Naive thymus-derived CD4-positive, alpha-beta T cell (primary cell): ENCODE measurements at places on chromosomes 7 and 10.

- no peak for DNase-seq
These were observed 213.0 kb downstream of the PTPRN2 start for GRCh38 chr7:158374586-158374985.

DNA sequence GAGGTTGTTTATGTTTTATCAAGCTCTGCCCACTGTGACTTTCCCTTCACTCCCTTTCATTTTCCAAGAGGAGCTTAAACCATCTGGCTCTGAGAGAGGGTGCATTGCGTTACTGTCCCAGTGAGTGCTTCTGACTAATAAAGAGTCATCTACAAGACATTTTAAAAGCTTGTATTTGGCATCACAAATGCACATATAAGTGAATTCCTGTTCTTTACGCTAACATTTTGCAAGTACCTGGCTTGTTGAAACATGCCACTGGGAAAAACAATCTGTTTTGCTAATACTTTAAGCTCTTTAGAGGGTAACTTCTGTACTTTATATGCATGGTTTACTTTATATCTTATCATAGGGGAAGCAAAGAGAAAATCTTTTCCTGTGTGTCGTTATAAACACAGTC, 534.6 kb upstream of the POM121L12 start:
- no peak for DNase-seq

GRCh38 chr7:86939197-86939814, 120.1 kb downstream of the ELAPOR2 start:
- peak; percentile 30 for DNase-seq

DNA sequence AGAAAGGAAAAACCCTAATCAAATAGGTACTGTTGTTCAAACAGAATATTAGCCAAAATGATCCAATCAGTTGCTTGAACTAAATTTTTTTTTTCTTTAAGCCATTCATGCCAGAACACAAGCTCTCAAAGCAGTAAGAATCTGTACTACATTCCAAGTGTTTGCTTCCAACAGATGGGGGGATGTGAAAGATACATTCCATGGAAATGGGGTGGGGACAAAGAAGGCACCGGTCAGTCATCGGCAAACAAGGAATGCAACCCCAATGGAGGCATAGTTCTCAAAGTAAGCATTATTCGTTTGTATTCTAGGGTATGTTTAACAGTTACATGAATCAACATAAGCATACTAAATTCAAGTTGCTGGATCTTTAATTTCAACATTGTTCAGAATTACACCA, 32.5 kb downstream of the C10orf143 start:
- no peak for DNase-seq

- DNase-seq, result no peak
These were observed 23.5 kb downstream of the ADK start for GRCh38 chr10:74174521-74174920.

DNA sequence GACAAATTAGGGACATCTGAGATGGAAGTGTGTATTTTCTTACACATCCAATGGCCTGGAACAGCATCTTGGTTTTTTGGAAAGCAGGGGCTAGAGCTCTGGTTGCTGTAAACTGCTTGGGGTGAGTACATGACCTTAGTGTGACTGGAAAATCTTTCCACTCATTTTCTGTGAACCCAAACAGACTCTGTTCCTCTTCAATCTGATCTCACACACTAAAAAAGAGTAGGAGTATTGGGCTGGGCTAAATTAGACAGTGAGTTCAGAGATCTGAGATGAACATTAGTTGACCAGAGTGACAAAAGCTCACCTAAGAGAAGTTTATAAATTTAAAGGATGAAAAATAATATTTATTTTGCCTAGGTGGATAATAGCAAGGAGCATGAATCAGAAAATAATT, 59.2 kb downstream of the OR13A1 start:
- no peak for DNase-seq

DNA sequence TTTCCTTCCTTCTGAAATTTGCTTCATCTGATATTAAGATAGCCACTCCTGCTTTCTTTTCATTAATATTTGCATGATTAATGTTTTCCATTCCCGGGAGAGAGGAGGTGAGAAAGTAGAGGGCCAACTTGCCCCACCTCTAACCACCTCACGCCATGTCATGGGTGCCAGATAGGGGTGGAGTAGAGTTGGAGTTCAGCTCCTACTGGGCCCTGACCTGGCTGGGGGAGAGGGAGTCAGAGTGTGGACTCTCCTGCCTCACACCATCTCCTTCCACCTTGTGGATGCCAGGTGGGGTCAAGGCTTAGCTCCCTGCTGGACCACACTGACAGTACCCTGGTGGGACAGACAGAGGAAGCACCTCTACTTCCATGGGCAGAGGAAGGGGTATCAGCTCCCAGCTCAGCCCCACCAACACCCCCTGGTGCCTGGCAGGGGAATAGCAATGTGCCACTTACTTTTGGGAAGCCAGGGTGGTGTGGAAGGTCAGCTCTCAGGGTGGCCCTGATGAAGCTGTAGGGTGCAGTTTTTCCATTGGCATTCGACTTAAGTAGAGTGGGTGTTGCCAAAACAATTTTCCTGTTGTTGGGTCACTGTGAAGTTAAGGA, 28.0 kb downstream of the CHST12 start:
- peak; percentile 43 for DNase-seq

GRCh38 chr10:52232561-52233350, 81.3 kb upstream of the DKK1 start:
- DNase-seq, result no peak

DNA sequence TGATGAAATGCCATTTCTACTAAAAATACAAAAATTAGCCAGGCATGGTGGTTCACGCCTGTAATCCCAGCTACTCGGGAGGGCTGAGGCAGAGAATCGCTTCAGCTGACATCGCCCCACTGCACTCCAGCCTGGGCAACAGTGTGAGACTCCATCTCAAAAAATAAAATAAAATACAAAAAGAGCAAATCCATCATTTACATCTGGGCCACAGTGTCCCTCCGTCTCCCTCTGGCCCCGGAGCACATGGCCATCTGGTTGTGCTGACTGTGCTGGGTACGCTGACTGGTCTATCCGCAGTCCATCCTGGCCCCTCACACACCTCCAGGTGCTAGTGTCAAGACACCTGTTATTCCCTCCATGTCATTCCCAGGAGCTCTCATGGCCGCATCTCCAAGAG, 42.1 kb downstream of the KCNH2 start:
- DNase-seq, result no peak

DNA sequence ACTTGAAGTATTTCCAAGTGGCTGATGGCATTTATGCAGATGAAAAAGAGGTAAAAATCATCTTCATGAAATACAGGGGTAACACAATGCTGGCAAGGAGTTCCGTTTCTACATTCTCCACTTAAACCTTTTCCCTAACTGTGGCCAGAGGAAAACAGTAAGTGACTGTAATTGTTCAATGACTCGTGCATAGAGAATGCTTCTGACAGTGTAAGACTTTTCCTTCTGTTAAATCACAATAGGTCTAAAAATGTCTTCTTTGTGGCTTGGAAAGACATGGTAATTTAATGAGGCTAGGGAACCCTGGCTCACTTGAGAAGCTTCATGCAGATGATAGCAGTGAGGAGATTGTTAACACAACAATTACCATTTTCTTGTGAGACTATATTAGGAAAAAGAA, 50.3 kb upstream of the RSU1 start:
- DNase-seq, result no peak

- DNase-seq, result no peak
These were observed 80.8 kb downstream of the PAX2 start for GRCh38 chr10:100826031-100826651.

GRCh38 chr10:115801992-115802391, 471.0 kb downstream of the GFRA1 start:
- no peak for DNase-seq

DNA sequence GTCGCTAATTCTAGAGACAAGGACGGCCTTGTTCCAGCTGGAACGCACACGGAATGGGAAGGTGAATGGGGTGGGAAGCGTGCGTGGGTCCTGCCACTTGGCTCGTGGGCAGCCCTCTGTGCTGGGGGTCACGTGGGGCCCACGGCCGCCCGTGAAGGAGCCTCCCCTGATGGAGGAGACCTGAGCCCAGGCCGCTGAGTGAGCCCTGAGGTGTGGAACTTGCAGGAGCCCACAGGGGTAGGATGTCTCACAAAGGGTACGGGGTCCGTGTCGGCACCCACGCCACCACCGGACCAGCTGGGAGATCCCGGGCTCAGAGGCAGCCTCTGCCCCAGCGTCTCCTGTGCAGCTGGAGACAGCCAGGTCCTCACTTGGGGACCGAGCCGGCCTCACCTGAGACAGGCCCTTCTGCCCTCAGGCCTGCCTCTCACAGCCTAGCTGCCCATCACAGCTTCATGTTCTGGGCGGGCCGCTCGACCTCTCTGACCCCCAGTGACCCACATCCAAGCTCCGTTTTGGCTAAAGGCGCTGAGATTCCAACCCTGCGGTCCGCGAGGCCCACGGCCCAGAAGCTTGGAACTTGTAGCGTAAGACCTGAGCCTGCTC, 84.8 kb downstream of the FOXL3 start:
- DNase-seq, result no peak

DNA sequence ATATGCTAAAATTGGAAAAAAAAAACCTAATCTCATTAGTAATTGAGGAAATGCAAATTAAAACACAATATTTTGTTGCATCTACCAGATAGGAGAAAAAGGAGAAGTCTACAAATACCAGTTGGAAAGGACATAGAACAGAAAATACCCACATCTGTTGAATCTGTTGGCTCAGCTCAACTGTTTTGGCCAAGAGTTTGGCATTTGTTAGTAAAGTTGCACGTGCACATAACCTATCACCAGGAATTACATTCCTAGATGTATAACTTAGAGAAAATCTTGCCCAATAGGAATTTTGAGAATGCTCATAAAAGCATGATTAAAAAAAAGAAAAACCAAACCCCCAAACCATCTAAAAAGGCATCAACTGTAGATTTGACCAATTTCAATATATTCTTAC, 282.1 kb upstream of the BMPER start:
- no peak for DNase-seq

DNA sequence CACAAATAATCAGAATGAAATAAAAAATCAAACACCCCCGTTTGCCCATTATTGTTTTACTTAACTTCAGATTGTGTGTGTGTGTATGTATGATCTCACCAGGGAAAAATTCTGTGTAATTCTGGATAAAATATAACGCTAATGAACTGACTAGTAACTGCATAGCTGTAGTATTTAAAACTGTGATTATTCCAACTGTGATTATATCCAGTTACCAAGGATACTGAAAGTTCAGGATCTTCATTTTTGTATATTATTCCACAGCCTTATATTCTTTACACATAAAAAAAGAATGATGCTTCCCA, 2.9 kb downstream of the TWIST1 start:
- no peak for DNase-seq

DNA sequence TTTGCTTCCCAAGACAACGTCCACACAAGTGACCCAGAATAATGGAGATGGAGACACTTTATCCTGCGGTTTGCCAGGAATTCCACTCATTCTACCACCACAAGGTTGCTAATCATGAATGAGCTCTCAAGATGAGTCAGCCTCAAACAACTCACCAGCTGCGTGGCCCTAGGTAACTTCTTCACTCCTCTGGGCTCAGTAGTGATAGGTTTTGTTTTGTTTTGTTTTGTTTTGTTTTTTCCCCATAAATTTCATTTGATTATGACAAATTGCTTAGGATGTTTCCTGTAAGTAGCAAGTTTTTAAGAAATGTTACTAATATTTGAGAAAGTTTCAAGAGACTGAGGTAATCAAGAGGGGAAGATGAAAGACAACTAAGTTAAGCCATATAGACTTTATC, 286.8 kb downstream of the PARD3 start:
- no peak for DNase-seq
